ENCODE measurements at places on chromosomes 1 and 21.

DNA sequence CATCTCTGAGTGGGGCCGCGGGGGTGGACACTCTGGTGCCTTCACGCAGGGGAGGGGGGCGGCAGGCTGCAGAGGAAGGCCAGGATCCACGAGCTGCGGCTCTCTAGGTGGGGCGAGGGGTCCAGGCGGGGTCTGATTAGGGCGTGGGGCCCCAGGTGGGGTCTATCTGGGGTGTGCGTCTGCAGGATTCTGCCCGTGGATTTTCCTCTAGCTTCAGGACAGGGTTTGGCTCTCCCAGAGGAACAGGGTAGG, 6.3 kb downstream of the JMJD4 start:
- H3K27ac ChIP-seq: peak overlapping the region; percentile 87
- H3K4me3 ChIP-seq: peak overlapping the region; percentile 83
- H3K36me3 ChIP-seq: peaks cover 6% of the 10 kb centered on the region
- peaks cover 18% of the 10 kb centered on the region for H3K4me1 ChIP-seq
- no peaks in the 10 kb centered on the region for H3K27me3 ChIP-seq

GRCh38 chr1:192588546-192588945, 13.0 kb downstream of the RGS1 start:
- H3K4me1 ChIP-seq: no peaks in the 10 kb centered on the region
- H3K4me3 ChIP-seq: no peak overlapping the region
- DNase-seq: no peak
- H3K27ac ChIP-seq: no peak overlapping the region
- H3K36me3 ChIP-seq: no peaks in the 10 kb centered on the region

- no peak for DNase-seq
- H3K4me1 ChIP-seq: peaks cover 19% of the 10 kb centered on the region
- H3K36me3 ChIP-seq: no peaks in the 10 kb centered on the region
- H3K27ac ChIP-seq: peak overlapping the region; percentile 81
- H3K4me3 ChIP-seq: no peak overlapping the region
Observed at GRCh38 chr1:94316836-94317789, 79.7 kb upstream of the ARHGAP29 start.

DNA sequence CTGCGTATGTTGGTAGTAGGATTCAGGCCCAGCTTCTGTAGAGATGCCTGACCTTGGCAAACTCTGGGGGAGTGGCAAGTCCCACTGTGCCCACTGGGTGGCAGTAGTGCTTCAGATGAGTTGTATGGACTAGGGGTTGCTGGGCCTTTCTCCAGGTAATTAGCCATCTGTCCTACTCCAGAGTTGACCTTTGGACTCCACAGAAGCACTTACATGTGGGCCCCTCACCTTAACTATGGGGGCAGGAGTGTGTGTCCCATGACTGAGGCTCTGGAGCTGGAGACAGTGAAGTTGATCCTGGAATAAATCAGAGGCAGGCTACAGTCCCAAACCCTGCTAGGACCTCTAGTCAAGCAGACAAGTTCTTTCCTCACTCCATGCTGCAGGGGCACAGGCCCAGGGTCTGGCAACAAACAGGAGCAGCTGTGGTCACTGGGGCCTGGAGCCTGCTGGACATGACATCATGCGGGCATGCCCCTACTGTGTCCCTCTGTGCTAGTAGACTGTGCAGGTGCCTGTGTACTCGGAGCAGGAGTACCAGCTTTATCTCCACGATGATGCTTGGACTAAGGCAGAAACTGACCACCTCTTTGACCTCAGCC, 4.6 kb downstream of the DMAP1 start:
- no peak overlapping the region for H3K27ac ChIP-seq
- peaks cover 45% of the 10 kb centered on the region for H3K36me3 ChIP-seq
- H3K4me1 ChIP-seq: peaks cover 23% of the 10 kb centered on the region
- peak; percentile 88 for DNase-seq
- no peaks in the 10 kb centered on the region for H3K27me3 ChIP-seq

- H3K36me3 ChIP-seq: no peaks in the 10 kb centered on the region
- DNase-seq: no peak
- no peaks in the 10 kb centered on the region for H3K4me1 ChIP-seq
- H3K27me3 ChIP-seq: no peaks in the 10 kb centered on the region
- no peak overlapping the region for H3K27ac ChIP-seq
Observed at GRCh38 chr1:55447488-55447887, 232.3 kb upstream of the USP24 start.

DNA sequence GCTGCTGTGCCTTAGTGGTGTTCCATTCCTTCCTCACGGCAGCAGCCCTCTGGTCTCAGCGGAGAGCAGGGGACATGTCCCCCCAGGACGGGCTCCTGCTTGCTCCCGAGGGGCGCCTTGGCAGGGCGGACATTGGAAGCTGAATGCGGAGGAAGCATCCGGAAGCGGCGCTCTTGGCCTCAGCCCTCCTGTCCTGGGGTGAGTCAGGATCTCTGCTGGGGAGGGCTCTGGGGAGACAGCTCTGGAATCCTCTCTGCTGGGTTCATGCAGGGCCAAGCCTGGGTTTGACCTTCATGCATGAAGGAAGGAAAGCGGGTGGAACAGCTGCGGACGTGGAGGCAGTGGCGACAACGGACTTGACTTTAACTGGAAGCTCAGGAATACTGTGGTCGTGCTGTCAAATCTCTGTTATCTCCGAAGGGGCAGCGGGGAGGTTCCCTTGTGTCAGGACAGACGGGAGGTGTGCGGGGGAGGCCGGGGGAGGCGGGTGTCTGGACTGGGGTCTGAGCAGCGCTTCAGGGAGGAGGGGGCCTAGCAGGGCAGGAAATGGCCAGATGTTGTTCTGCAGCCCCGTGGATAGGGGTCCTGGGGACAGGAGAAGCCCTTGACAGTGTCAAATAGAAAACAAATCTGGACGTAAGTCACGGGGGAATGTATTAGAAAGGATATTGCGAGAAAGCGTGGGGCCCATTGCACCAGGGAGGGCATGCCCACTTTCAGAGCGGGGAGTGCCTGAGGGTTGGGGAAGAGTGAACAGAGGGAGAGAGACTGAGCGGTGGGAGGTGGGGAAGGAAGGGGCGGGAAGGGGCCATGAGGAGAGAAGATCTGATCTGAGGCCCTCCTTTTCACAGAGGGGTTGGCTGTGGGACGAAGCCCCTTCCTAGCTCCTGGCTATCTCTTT, 26.6 kb downstream of the CRYAA start:
- no peak for DNase-seq
- H3K4me1 ChIP-seq: no peaks in the 10 kb centered on the region
- no peaks in the 10 kb centered on the region for H3K27me3 ChIP-seq

- no peak overlapping the region for H3K27ac ChIP-seq
- H3K36me3 ChIP-seq: no peaks in the 10 kb centered on the region
- DNase-seq: peak; percentile 22
- H3K27me3 ChIP-seq: no peaks in the 10 kb centered on the region
Observed at GRCh38 chr1:9842781-9843575, 19.2 kb upstream of the CLSTN1 start.

Measured in liver (tissue), 10 donors.